ENCODE measurements at places on chromosomes 1 and 21.

DNA sequence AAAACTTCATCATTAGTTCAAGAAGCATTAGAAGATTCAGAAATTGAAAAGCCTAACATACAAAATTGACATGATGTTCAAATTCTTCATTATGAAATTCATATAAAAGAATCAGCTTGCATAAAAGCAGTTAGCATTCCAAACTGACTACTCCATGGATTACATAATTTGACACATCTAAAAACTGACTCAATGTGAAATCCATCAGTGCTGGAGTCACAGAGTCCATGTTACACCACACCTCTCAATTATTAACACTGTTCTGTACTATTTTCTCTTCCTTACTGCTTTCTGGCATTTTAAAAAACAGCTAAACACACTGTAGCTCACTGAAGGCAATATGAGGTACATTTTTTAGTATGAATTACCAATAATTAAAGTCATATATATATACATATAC is 28.0 kb downstream of the ARHGAP29 start:
- no peak for DNase-seq

GRCh38 chr21:22364163-22364562 is 1366.0 kb downstream of the NCAM2 start:
- DNase-seq: no peak

DNA sequence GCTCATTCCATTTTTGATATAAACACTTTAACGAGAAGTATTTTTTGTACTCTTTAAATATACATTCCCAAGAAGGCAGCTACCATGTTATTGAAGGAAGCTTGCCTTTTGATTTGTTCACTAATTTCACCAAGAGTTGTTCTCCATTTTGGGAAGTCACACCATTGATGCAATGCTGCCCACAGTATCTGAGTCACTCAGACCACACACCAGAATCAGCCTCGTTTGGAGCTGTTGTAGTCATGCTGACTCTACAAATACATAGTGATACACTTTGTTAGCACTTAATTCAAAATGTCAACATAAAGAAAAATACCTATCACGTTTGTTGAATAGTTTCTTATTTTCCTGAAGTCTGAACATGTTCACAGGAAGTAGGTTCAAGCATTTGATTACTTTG is 78.7 kb downstream of the PAPPA2 start:
- DNase-seq: no peak

GRCh38 chr1:25208561-25209222 is 23.6 kb downstream of the SYF2 start:
- no peak for DNase-seq

DNA sequence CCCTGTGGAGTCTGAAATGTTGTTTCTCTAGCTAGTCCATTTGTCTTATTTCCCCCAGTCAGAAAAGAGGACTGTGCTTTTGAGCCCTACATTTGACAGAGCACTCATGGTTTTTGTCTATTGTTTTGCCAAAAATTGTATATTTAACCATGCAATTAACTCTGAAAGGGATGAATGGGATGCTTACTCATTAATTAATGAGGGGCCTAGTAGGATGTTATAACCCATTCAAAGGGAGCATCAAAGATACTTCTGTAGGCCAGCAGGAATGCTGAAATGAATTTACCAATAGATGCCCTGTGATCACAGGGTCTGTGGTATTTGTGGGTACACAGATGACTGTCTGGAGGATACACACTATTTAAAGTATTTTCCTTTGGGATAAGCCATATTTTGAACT is 147.7 kb downstream of the FCRL5 start:
- no peak for DNase-seq

DNA sequence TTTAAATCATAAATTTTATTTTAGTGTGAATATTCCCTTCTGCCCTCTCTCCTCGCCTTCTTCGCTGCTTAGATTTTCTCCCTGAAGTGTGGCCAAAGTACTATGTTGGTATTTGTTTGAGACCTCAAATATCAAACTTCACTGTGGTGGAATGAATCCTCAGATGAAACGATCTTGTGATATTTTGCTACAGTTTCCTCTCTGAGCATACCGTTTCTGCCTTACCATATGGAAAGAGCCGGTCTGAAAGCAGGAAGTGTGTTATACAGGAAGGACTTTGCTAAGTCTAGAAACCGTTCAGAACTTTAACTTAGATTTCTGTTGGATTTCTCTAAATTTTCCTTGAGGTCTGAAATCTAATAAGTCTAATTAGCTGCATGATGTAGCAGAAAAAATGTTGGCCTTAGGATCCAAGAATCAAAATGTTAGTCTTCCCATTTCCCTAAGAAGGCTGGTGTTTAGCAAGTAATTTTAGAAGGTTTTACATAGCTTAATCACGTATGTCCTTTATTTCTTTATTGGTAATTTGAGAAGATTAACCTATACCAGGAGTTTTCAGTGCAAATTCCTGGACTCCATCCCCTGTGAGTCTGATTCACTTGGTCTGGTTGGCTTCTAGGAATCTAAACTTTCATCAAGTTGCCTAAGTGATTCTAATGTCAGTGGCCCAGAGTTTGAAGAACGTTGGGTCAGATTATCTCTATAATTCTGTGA is 30.7 kb downstream of the SDCCAG8 start:
- DNase-seq: no peak

DNA sequence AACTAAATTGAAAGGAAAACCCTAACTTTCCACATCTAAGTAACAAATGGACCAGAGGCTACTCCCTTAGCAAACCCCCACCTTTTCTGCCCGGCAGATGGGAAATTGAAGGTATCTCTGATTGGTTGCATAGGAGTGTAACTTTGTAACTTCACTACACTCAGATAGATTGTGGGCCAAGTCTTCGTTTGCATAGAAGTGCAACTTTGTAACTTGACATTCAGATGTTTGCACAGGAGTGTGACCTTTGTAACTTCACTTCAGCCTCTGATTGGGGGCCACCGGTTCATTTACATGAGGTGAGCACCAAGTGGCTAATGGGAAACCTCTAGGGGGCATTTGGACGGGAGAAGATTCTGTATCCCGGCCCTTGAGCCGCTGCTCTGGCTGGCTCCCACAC is 59.4 kb downstream of the C1orf94 start:
- DNase-seq: no peak

DNA sequence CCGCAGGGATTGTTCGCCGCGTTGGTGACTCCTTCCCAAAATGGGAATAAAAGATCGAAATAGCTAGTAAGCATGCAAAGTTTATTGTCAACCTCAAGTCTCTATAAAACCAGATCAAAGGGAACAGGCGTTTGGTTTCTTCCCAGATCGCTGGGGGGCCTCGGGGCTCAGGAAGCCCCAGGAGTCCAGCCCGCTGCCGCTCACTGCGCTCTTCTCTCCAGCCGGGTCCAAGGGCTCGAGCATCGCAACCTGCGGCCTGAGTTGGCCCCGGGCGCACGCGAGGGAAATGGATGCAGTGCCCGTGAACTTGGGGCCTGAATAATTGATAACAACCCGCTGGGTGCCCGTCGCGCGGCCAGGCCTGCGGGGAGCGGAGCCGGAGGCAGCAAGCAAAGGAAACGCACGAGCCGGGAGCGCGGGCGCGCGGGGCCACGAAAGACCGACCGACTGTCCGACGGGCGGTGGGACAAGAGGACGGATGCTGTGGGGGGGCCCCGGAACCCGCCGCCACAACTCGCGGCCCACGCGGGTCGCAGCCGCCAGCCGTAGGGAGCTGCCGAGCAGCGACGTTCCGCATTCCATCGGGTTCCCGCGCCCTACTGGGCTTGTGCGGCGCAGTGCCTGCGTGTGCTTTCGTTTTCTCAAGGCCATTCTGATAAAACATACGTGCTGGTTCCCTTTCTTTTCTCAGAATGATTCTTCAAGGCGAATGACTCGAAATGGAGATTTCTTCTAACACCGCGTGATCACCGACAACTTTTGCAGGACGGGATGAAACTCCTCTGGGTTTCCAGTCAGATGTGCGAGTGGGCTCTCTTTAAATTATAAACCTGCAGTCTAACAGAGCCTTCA is 14.0 kb upstream of the ALX3 start:
- no peak for DNase-seq

GRCh38 chr1:234856845-234857245 is 246.9 kb upstream of the IRF2BP2 start:
- DNase-seq: no peak

DNA sequence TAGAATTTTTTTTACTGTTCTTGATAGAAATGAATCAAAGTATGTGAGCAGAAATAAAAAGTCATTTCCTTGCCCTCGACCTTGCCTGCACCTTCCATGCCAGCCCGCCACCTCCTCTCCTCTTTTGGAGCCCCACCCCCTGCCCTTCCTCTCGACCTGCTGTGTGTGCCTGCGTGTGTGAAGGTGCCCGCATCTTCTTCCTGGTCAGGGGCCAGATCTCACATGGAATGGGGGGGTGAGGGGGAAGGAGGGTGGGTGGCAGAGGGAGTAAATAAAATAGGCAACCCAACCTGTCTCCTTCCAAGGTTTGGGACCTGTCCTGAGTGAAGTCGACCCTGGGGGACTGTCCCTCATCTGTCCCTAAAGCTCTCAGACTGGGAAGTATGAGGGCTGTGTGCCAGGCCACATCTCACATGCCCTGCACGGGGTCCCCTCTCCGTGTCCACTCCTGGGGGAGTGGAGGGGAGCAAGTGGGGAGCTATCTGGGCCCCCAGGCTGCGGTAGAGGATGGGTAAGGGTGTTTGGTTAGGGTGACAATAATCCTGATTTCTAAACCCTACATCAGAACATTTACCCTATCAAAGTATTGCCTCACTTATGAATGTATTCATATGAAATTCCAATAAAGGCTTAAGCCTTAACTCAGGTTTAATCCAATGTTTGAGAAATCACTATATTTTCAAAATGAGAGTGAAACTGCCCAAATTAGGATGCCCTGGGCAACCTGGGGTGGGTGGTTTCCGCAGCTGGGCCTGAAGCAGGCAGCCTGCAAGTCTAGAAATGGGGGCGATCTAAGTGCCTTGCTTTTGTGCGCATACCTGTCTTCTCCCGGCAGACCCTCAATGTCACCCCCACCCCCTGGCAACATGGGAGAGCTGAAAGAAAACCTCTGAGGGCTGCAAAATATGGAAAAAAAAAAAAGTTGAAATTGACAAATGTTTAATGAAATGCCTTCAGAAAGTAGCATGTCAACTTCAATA is 15.4 kb downstream of the AMPD2 start:
- DNase-seq: no peak
